Pericardium fibroblast (primary cell): ENCODE measurements at places on chromosomes 6 and 20. TPM values are rescaled to one million over a fixed set of nuclear protein-coding genes. Genes with fewer than 3 reads are reported as not detected.

Gene AGPAT4
- total RNA-seq = 3.9 and 4.5 TPM in 2 replicates

Gene PEX6
- total RNA-seq = 30.1 and 40.1 TPM in 2 replicates

Gene RBL1
- 1.4 and 5.4 TPM in 2 replicates for total RNA-seq

Gene JARID2
- total RNA-seq = 5.2 and 7.8 TPM in 2 replicates

Gene ZKSCAN8
- 9.5 and 12.0 TPM in 2 replicates for total RNA-seq

Gene ARFGEF2
- 15.2 and 17.6 TPM in 2 replicates for total RNA-seq

Gene EPHA7
- total RNA-seq = 0.09 and 0.58 TPM in 2 replicates

Gene TREML2
- total RNA-seq = not detected in 2 replicates

Gene VEGFA
- total RNA-seq = 134 and 143 TPM in 2 replicates

Gene NMBR
- total RNA-seq = not detected in 2 replicates
